AG10803 (cell line): ENCODE measurements at places on chromosomes 11 and 22.
A peak's percentile ranks its signal among the peaks of the same experiment; 100 is the strongest.

DNA sequence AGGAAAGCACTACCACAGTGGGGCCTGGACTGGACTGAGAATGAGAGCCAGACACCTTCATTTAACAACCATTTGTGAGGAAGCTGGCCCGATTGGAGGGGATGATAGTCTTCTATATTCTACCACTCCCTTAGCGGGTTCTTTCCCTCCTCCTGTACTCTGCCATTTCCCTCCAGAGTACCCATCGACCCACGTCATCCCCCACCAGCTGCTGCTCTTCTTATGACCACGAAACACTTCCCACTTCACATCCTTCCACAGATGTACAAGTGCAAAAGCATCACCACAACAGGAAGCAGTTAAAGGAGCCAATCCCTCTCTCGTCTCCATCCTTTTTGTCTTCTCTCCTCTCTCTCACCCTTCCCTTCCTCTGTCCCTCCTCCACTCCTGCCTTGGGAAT, 18.0 kb upstream of the UBASH3B start:
- DNase-seq = no peak

DNA sequence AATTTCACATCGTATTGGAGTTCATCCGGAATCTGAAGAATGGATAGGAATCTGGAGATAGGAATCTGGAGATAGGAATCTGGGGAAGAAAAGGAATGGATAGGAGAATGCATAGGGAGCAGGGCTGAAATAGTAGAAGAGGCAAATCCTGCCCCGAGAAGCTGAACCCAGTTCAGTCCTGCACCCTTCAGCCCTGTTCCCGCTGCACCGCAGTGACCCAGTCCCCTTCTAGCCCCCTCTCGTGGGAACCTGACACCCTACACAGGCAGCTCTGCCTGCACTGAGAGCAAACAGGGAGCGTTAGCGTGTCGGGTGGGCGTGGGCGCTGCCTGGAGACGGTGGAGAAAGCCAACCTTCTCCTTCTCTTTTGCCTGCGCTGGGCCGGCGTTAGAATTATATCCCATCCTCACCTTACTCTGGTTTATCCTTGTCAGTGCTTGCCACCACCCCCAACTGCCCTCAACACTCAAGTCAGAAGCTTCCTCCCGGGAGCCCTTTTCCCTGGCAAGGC, 1.0 kb upstream of the CCKBR start:
- no peak for DNase-seq

DNA sequence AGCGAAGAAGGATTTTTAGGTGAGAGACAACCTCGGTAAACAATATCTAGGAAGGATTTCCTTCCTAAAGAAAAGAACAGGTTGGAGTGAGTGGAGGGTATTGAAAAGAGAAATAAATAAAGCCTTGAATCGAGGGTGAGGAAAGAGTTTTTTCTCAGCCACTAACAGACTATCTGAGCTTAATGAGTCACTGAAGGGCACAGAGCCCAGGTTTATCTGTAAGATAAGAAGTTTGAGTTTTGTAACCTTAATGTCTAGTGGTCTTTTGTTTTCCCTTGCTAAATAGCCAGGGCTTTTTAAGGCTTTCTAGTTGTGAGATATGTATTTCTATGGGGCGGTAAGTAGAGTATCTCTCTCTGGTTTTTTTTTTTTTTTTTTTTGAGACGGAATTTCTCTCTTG, 394.5 kb upstream of the KIRREL3 start:
- no peak for DNase-seq

GRCh38 chr11:31960126-31960525, 130.7 kb upstream of the RCN1 start:
- no peak for DNase-seq

DNA sequence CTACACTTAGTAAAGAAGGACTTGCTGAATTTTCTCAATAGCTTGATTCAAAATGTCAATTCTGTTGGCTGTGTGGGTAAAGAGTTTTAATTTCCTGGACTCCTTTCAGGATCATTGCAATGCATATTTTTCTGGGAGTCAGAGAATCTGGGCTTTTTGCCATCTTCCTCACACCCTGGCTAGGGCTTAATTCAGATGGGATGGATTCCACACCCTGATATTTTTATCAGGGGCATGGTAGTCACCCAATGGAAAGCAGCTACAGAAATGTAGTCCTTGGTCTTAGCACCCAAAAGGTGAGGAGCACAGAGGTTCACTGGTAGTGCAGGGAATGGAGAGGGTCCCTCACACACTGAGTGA, 79.3 kb downstream of the SGSM3 start:
- DNase-seq = peak; percentile 81

GRCh38 chr11:15969281-15969680, 387.1 kb downstream of the SOX6 start:
- peak; percentile 73 for DNase-seq

DNA sequence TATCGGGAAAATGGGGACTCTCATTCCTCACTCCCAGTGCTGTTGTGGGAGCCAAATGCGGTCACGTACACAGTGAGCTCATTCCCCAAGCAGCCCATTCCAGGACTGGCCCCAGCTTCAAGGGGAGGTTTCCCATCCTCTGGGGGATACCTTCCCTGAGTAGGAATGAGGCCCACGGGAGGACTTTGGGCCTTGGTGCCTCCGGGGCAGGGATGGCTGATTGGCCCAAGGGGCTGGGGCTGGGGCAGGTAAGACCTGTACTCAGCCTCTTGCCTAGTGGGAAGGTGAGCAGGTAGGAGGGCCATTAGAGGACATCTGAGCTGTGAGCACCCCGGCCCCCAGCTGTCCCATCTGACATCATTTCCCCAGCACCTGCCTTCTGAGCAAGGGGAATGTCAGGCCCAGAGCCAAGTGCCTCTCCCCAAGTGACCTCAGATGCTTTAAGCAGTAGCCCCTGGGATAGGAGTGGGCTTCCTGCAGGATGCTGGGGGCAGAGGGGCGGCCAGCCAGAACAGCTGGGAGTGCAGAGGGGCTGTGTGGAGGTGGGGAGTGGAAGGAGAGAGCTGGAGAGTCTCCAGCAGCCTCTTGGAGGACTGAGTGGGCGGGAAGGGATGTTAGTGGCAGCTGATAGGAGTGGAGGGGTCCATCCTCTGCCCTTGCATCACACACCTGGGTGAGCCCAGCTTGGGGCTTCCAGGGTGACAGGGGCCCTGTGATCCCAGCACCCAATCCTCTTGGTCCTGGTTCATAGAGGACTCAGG, 58.4 kb downstream of the CD82 start:
- no peak for DNase-seq

GRCh38 chr22:25134028-25134427, 65.6 kb upstream of the CRYBB3 start:
- no peak for DNase-seq

- DNase-seq = no peak
Observed at GRCh38 chr22:23833017-23833751, 5.6 kb downstream of the DERL3 start.

GRCh38 chr11:94023856-94024255, 2.7 kb downstream of the HEPHL1 start:
- DNase-seq = no peak

GRCh38 chr22:30421695-30422480, 3.7 kb upstream of the MTFP1 start:
- no peak for DNase-seq

DNA sequence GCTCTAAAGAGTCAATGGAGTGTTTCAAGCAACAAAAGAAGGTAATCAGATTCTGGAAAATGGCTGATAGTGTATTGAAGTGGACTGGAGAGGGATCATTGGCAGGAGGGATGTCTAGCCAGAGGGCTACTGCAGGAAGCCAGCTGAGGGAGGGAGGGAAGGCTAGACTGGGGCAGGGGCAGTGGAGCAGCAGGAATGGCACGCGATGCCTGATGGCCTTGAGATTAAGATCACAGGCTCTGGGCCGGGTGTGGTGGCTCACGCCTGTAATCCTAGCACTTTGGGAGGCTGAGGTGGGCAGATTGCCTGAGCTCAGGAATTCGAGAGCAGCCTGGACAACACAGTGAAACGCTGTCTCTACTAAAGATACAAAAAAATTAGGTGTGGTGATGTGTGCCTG, 47.5 kb upstream of the PRDM11 start:
- DNase-seq = no peak

DNA sequence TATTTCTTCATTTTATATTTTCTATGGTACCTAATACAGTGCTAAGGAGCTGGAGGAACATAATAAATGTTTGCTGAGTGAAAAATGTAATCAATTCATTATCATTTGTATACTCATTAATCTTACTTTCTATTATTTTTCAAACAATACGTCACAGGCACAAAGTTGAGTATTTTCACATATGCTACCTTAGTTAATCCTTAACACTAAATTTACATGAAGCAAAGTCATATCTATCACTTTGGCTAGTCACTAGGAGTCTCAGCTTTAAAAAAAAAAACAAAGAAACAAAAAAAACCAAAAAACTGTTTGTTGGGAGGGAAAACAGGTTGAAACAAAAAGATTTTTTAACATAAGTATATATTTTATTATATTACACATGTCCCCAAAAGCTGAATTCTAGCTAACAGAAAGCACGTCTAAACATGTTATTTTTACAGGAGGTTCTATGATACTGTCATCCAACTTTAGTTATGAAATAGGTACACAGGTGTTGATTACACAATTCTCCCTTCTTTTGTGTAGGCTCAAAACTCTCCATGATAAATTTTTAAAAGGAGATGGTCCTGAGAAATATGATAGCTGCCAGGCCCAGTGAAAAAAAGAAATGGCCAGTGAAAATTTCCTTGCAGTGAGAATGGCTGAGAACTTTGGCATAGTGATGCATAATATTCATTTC, 14.3 kb downstream of the HPS5 start:
- DNase-seq = no peak

DNA sequence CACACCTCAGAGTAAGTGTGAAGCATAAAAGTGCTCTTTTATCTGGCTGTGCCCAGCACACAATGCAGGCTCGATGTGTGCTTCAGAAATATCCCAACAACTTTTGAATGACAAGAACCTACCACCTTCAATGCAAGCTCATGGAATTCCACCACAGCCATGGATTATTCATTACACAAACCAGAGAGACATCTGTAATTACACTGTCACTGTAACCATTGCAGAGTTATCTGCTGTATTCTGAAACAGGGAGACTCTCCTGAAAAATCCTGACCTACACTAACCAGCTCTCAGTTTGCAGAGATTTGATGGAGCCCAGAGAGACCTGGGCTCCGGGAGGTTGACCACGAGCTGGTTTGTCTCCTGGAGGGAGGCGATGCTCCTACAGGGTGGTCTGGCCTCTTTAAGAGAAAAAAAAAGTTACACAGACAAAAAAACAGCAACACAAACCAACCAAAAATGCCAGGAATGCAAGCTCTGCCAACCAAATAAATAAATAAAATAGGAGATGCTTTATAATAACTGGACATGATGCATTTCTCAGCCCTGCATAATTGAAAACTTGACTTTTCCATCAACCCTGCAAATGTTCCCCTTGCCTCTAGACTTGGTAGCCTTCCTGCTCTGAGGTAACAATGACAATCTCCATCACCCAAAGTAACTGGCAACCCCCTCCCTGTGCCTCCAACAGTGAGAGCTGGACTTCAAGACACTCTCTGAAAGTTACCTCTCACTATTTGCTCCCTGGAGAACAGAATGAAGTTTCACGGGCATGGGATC, 69.7 kb downstream of the ETS1 start:
- DNase-seq = peak; percentile 81

GRCh38 chr22:34781681-34782080, 284.3 kb upstream of the ISX start:
- DNase-seq = peak; percentile 12

GRCh38 chr11:10498426-10499250, 42.3 kb downstream of the RNF141 start:
- no peak for DNase-seq

- DNase-seq = no peak
Observed at GRCh38 chr11:60280412-60280811, at the start of gene MS4A4A. TSS of gene MS4A4A (plus strand) at chr11:60280666. CDS start at chr11:60280676, 10 bp downstream.

GRCh38 chr11:77966338-77966737, 28.1 kb downstream of the INTS4 start:
- no peak for DNase-seq

GRCh38 chr11:111522426-111522825, 7.8 kb downstream of the HOATZ start:
- DNase-seq = no peak

DNA sequence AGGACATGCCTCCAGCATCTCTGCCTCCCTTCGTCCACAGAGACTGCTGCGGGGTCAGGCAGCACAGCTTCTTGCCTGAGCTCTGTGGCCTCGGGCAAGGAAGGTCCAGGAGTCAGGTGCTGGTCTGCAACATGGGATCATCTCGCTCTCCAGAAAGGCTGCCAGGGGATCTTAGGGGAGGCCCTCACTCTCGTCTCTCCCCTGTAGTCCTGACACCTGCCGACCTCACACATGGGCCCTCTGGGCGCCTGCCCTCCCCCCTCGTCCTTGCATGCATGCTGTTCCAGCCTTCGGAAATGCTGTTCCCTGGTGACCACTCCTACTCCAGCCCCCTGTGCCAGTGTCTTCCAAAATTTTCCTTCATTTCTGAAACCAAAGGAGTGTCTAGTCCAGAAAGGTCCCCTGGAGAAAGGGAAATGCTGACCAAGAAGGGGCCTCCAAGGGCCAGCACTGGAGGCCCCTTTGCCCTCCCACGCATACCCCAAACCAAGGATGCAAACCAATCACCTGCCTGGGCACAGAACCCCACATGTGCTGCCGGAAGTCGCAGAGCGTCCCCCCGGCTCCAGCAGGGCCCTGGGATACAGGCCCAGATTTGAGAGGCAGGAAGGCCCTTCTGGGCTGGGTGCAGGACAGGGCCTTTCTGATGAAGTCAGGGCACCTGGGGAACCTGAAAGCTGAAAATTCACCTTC, 41.0 kb downstream of the IGF2 start:
- no peak for DNase-seq
